ENCODE measurements at places on chromosomes 13 and 19.

GRCh38 chr13:49494645-49495044 lies 1.1 kb upstream of the PHF11 start:
- DNase-seq = no peak

DNA sequence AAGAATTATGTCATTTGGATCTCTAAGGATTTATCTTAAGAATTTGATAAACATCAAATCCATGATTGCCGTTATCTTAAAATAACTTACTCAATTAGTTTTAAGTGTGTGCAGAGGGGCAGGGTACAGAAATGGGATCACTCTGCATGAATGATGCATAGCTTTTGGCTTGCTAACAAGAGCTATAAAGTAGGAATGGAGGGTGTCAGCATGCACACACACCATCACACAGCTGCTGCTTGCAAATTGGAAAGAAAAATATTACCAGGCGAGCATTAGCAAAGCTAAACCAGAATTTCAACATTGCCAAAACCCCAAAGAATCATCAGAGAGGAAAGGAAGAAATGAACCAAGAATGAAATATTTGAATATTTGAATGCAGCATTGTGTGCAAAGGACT lies 580.6 kb downstream of the LMO7 start:
- DNase-seq = no peak

DNA sequence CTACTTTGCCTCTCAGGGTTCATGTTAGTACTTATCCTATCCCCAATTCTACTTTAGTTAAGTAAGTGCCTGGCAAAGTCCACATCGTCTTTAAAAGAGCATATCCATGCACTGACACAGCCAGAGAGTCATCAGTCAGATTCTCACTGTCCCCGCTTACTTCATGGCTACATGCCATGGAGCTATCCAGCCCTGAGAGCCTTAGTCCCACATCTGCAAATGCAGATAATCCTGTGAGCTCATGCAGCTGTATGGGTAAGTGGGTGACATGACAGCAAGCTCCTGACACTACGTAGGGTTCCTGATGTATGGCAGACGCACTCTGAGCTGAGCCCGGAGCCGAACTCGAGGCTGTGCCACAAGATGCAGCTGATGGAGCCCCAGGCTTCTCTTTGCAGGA lies 661.5 kb downstream of the LIG4 start:
- DNase-seq = no peak

GRCh38 chr19:3398114-3398899 lies 31.9 kb downstream of the NFIC start:
- no peak for DNase-seq

GRCh38 chr19:33456076-33456844 lies 65.3 kb downstream of the PEPD start:
- DNase-seq = no peak

DNA sequence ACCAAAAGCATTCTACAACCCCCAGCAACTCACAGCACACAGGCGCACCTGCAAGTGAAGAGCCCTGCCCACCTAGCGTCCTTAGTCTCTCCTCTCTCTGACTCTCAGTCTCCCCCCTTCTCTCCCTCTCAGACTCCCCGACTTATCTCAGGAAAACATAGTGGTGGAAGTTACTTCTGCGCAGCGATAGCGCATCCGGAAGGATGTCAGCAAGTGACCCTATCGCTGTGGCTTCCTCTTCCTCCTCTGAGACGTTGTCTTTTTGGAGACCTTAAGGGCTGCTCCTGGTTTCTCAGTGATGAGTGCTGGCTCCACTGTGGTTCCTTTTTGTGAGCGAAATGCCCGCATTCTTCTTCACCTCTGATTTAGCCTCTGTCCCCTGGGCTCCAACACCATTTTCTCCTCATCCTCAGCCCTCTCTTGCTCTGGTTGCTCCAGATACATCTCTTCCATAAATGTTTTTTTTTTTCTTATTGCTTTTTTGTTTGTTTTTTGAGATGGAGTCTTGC lies 1.4 kb upstream of the YIF1B start:
- DNase-seq = no peak

DNA sequence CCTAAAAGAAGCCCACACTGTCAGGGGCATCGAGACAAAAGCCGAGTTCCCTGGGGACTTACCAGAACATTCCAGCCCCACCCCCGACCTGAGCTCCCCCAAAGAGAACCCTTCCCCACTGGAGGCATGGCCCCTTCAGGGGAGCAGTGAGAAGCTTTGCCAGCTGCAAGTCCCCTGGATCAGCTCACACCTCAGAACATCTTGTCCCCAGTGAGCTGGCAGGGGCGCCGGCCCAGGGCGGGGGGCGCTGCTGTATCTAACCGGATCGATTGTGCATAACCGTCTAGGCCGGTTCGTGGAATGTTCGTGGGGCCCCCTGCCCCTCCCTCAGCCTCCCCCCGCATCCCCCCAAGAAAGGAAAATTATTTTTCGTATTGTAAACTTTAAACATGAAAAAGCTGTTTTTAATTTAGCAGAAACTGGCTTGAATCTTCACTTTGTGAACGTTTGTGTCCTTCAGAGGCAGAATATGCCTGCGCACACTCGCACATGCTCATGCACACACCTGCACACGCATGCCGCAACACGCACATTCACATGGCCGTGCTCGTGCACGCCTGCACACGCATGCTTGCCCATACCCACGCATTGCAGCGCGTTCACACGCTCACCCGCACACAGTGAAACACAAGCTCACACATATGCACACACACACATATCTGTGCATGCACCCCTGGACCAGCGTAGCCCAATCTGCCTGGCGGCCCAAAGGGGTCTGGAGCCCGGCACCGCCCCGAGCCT lies 12.0 kb upstream of the CRTC1 start:
- DNase-seq = no peak
